SK-N-SH treated with all-trans-retinoic acid at 6 μM for 48 hours (cell line): ENCODE measurements at places on chromosomes 1 and 21.

GRCh38 chr1:84259376-84259775, 42.1 kb upstream of the SAMD13 start:
- ATAC-seq = no peak

DNA sequence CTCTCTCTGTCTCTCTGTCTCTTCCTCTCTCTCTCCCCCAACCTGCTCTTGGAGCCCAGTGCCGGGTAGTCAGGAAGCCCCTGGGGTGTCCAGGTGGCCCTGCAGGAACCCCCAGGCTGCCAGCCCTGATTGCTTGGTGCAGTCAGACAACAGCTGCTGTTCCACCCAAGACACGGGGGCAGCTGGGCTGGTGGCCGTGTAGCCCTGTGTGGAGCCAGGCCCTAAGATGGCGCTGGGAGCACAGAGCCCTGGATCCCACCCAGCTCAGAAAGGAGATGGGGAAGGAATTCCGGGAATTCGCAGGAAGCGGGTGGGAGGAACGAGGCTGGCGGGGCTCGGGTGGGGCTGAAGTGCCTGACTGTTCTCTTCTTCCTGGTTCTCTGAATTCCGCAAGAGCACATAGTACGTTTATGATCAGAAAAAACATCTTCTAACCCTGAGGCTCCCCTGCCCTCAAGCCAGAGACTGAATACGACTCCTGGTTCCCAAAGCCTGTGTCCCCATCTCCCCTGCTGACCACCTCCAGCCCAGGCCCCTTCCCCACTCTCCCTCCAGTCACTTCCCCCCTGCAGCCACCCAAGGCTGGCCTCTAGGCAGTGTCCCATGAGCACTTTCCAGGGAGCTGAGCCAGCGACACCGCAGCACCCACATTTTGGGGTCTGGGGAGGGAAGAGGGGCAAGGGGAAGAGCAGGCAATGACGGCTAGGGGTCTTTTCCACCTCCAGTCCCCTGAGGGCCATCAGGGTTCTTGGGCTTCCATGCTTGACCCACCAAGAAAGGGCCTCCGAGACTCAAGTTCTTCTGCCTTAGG, 55.0 kb downstream of the WNT9A start:
- ATAC-seq = no peak

DNA sequence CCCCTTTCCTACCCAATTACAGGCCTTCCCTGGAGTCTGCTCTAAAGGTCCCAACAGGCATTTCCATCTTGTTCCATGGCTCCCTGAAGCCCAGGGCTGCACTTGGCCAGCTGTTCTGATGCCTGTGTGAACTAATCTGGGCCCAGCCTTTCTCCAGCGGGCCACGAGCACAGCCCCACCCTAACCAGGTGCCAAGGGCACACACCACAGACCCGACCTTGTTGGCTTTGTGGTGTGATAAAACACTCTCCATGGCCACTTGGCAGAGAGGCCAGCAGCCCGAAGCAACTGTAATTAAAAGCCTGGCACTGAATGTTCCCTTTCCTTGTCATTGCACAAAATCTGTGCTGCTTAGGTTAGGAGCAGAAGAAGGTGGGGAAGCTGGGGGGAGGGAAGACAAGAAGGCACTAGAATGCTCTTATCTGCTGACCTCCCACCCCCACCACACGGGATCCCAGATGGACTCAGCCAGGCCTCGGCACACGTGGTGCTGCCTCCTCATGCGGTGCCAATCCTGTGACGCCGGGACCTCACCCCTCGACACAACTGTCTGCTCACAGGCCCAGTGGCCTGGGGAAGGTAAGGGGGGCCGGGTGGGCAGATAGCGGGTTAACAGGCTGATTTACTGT, 9.9 kb downstream of the HCRTR1 start:
- ATAC-seq = peak; percentile 14; the same call in 2 of the 3 replicates

GRCh38 chr1:236429715-236430274, 35.7 kb downstream of the EDARADD start:
- no peak for ATAC-seq

- peak; percentile 92 for ATAC-seq
Observed at GRCh38 chr21:33360881-33361602, 36.3 kb downstream of the IFNAR1 start.

DNA sequence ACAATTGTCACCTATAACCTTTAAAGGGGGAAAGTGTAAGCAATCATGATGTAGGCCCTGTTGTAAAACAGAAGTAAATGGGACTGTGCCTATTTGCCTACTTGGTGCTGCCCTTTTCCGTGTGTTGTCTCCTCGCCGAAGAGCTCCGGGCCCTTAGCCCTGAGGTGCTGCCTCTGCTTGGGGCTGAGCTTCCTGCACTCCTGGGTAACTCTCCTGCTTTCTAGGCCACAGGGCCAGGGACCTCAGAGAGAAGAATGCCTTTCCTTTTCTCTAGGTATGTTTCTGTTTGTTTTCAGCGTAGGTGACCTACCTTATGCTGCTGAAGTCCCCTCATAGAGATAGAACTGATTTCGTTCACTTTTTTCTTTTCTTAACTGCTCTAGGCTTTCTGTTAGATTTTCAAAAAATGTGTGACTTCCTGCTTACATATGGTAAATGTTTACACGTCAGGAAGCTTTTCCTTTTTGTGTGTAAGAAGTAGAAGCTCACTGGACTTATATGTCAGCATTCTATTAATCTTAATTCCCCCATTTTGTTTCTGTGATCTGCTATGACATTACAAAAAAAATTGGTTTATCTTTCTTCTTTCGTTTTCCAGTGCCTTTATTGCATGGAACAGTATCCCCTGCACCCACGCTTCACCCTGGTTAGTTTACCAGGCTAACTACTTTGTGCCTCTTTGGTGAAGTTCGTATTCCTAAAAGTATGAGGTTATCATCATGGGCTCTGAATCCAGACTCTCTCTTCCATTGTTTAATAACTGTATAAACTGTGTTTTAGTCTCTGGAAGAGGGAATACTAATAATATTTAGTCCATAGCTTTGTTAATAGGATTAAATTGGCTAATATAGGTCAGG, 61.7 kb downstream of the ITSN1 start:
- ATAC-seq = no peak

DNA sequence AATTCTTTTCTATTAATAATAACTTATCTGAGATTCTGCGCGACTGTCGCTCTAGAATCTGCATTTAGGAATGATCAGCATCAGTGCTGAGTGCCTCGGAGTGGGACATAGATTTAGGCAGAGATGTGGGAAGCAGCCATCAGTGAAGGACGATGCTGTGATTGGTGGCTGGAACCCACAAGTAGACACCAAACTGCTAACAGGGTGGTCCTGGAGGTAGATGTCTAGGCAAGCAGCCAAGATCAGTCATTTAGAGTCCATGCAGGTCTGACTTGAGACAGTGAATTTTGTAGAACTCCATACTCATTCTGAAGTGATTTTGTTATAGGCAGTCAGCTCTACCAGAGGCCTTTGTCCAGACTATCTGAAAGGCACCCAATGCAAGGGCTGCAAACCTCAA, 51.8 kb upstream of the LYST start:
- ATAC-seq = peak; percentile 1; the same call in 1 of the 3 replicates

DNA sequence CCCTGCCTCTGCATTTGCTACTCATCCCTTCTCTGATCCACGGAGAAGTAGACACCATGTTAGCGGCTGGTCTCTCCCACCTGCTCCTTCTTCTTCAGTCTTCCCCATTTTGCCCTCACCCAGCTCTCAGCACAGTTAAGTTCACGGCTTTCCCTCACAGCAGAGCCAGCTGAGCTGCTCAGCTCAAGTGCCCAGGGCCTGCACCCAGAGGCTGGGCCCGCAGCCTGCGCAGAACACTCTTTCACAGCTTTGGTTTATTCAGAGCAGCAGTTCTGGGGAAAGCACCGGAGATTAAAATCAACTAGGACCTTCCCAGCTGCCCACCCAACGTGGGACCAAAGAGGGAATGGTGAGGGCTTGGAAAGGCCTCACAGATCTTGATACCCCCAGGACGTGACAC, 38.3 kb upstream of the RGS16 start:
- ATAC-seq = no peak

- no peak for ATAC-seq
Observed at GRCh38 chr1:178916448-178917174, 45.7 kb upstream of the ANGPTL1 start.

GRCh38 chr1:91476533-91477217, 24.0 kb upstream of the CDC7 start:
- no peak for ATAC-seq

GRCh38 chr1:100927276-100927675, 31.4 kb downstream of the SLC30A7 start:
- no peak for ATAC-seq

GRCh38 chr1:94805912-94806311, 14.2 kb upstream of the SLC44A3 start:
- ATAC-seq = peak; percentile 17; the same call in 1 of the 3 replicates

DNA sequence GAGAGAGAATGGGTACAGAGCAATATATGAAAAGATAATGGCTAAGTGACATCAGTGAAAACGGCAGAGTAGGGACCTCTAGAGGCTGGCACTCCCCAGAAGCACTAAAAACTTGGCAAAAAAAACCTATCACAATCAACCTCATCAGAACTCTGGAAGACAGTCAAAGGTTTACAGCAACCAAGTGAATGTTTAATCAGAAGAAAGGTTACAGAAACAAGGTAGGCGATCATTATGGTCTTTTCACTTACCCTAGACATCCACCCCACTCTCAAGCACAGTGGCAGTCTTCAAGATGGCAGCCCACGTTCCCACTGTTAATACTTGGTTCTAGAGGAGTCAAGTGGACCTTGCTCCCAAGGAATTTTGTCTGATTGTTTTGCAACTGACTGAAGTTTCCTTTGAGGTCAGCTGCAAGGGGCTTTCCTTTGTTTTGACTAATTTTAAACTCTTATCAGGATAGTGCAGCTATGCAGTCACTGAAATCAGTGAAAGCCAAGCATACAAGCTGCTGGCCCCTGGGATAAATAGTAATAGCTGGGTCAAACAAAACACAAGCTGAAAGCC, 7.2 kb downstream of the KIFAP3 start:
- ATAC-seq = no peak

GRCh38 chr1:93155335-93155734, 24.9 kb downstream of the TMED5 start:
- ATAC-seq = no peak

DNA sequence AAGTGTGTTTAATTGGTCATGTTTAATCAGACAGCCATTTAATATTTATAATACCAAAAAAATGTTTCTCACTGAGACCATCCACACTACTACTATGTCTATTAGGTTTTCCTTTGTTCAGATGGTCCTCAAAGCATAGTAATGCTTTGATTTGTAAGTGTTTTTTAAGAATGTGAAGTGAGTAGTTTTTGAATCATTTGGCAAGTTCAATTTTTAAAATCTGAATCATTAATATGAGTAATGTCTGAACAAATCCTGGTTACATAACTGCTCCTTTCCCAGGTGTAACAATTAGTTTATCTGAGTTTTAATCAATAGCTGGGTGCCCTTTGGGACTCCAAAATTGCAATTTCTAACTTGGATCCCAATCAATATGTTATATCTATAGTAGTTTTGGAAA, 23.5 kb upstream of the RPL5 start:
- no peak for ATAC-seq

DNA sequence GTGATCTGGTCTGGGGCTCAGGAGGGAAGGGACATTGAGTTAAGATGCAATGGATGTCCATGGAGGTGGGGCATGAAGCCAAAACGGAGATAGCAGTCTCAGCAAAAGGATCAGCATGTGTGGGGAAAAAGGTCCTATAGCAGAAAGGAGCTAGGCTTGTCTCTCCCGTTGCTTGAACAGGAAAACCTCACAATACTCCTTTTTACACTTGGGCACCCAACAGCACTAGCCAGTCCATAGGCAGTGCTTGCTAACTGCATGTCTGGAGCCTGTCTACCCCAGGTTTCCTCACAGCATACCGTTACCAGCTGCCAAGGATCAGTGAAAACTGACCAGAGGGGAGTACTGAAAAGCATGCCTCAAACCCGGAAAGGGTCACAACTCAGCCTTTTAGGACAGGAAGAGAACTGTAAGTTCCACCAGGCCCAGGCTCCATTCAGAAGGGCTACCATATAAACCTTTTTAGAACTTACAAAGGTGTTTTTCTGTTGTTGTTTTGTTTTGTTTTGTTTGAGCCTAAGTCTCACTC, 78.6 kb downstream of the JAK1 start:
- ATAC-seq = no peak

DNA sequence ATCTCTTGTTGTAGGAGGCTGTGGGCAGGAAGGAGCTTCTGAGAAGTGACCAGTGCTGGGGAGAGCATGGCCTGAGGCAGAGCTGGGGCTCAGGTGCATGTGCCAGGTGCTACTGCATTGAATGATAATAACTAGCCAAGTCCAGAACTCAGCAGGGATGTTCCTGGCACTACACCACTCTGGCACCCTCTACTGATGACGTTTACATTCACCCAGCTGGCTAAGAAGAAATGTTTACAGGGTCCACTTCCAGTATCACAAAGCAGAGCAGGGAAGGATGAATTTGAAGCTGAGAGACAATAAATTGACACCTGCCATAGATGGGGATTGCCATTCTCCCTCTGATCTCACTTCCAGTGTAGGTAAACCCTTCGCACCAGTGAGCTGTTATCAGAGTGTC, 411.8 kb downstream of the SETD4 start:
- ATAC-seq = peak; percentile 65

DNA sequence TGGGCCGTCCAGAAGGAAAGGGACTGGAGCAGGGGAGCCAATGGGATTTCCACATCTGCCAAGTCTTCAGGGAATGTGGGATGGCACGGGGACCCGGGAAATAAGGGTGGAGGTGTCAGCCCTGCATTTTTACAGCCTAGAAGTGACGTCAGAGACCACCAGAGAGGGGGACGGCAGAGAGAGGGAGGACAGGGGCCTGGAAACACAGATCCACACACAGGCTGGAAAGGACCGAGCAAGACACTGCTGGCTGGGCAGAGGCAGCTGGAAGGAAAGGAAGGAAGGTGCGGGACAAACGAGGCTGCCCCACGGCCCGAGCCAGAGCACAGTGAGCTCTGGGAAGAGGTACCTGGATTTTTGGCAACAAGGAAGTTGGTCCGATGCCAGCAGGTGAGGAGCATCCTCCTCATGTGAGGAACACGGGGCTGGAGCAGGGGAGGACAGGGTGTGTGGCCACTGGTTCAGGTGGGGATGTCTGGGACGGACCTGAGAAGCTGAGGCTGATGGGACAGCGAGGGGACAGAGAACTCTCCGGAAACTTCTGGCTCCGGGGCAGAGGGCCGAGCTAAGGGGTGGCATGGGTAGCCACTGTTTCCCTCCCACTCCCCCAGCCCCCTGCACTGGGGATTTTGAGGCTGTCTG, 138.3 kb downstream of the PGBD5 start:
- ATAC-seq = peak; percentile 10; the same call in 2 of the 3 replicates

DNA sequence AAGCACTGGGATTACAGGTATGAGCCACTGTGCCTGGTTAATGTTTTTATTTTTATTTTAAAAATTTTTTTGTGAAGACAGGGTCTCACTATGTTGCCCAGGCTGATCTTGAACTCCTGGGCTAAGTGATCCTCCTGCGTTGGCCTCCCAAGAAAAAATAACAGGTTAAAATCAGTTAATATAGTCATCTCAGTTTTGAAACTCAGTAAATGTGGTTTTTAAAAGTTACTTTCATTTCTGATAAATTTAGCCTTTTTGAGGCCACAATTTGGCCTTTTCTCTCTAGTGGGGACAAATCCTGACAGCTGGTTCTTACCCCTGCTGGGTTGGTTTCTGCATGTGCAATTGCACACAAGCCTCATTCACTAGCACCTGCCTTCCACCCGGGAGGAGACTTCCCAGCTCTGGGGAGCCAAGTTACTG, 13.3 kb downstream of the PMF1 start:
- ATAC-seq = no peak
